ENCODE measurements at places on chromosomes 3 and 15. TPM values are rescaled to one million over a fixed set of nuclear protein-coding genes. Genes with fewer than 3 reads are reported as not detected.

The PTX3 gene
- 3.0 TPM for total RNA-seq

DNA sequence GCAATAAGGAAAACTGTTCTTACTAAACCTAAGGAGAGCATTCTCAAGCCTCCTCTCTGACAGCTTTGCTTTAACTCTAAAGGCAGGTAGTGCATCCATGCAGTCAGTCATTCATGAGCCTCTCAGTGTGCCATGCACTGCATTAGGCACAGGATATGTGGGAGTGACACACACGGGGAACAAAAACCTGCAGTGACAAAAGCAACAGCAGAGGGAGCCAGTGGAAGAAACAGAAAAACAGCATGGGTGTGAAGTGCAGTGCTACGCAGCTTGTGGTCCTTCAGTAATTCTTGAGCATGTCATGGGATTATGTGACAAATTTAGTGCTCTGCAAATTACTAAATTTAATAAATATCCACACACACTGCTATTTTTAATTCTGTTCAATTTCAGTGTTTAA lies 230.7 kb downstream of the BBX start:
- DNase-seq, result peak; percentile 10
- no peak overlapping the region for H3K4me3 ChIP-seq
- H3K27ac ChIP-seq, result no peak overlapping the region

The ACTL6A gene
- 47.0 TPM for total RNA-seq

The CKMT1B gene
- total RNA-seq, result 0.72 TPM

- H3K27ac ChIP-seq, result no peak overlapping the region
- H3K4me1 ChIP-seq, result no peaks in the 10 kb centered on the region
- no peaks in the 10 kb centered on the region for H3K36me3 ChIP-seq
- H3K4me3 ChIP-seq, result no peak overlapping the region
- H3K27me3 ChIP-seq, result no peaks in the 10 kb centered on the region
- DNase-seq, result no peak
Measured at GRCh38 chr15:92682741-92683510, 27.4 kb upstream of the FAM174B start.

DNA sequence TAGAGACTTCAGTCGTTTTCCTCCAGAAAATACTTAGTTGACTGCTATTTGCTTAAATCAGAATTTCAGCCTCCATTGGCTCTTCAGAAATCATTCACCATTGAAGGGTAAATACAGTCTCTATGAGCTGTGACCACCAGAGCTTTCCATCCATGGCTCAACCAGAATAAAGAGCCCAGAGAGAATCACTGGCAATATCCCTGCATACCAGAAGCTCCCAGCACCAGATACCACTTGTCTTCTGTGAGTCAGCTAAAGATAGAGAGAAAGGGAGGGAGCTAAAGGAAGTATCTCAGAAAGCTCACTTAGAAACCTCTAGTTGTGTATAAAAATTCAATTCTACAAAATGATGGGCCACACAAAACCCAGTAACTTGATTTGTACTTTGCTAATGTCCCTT lies 115.2 kb upstream of the TMCO5A start:
- peaks cover 4% of the 10 kb centered on the region for H3K4me1 ChIP-seq
- no peak overlapping the region for H3K4me3 ChIP-seq
- no peaks in the 10 kb centered on the region for H3K36me3 ChIP-seq
- no peak overlapping the region for H3K27ac ChIP-seq

DNA sequence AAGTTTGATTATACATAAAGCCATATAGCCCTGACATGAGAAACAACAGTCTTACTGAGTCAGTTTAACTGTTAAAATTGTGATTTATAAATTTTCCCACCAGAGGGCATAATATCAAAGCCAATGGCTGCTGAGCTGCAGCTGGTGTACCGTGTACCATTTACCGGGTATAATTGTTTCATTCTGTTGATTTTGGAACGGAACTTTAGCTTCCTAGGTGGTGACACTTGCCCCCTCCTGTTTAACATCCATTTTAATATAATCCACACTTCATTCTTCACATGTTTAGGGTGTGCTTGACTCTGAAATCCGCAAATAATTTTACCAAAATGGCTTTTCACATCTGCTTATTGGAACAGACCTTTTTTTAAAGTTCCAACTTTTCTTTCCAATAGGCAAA lies 72.8 kb downstream of the SLC9A9 start:
- H3K27ac ChIP-seq, result no peak overlapping the region
- H3K36me3 ChIP-seq, result no peaks in the 10 kb centered on the region
- H3K4me3 ChIP-seq, result peak overlapping the region; percentile 31
- no peak for DNase-seq
- H3K4me1 ChIP-seq, result no peaks in the 10 kb centered on the region

- H3K4me1 ChIP-seq, result no peaks in the 10 kb centered on the region
- H3K27ac ChIP-seq, result no peak overlapping the region
- peak; percentile 12 for DNase-seq
- H3K36me3 ChIP-seq, result no peaks in the 10 kb centered on the region
Measured at GRCh38 chr3:3189102-3189727, 9.7 kb upstream of the CRBN start.

- H3K27ac ChIP-seq, result no peak overlapping the region
- DNase-seq, result no peak
- H3K4me3 ChIP-seq, result no peak overlapping the region
- H3K36me3 ChIP-seq, result no peaks in the 10 kb centered on the region
Measured at GRCh38 chr3:113222451-113223086, 11.2 kb downstream of the BOC start.

DNA sequence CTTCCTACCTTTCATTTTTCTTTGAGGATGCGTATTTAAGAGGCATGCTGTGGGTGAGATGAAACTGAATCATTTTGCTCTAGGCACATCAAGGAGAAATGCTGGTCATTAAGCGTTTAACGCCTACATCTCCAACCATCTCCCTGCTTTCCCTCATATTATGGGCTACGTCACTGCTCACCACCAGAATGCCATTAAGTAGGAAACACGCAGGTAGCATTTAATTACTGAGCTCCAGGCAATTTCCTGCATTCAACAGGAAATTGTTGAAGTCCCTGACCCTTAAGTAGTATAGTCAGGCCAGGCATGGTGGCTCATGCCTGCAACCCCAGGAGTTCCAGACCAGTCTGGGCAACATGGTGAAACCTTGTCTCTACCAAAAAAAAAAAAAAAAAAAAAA lies 66.1 kb downstream of the CHSY1 start:
- no peak overlapping the region for H3K4me3 ChIP-seq
- peak overlapping the region; percentile 24 for H3K27ac ChIP-seq
- no peak for DNase-seq
- H3K4me1 ChIP-seq, result peaks cover 41% of the 10 kb centered on the region

- H3K27ac ChIP-seq, result no peak overlapping the region
- DNase-seq, result peak; percentile 54
- no peaks in the 10 kb centered on the region for H3K27me3 ChIP-seq
Measured at GRCh38 chr3:126959921-126960603, 22.9 kb upstream of the PLXNA1 start.

- H3K4me3 ChIP-seq, result no peak overlapping the region
- no peaks in the 10 kb centered on the region for H3K27me3 ChIP-seq
- H3K27ac ChIP-seq, result no peak overlapping the region
- H3K4me1 ChIP-seq, result peaks cover 8% of the 10 kb centered on the region
- H3K36me3 ChIP-seq, result no peaks in the 10 kb centered on the region
Measured at GRCh38 chr15:63403254-63403945, 21.8 kb upstream of the CA12 start.

Measured in astrocyte (in vitro differentiated cells and primary cell).